ENCODE measurements at places on chromosomes 3 and 15.

GRCh38 chr3:12170207-12170606 is 11.5 kb upstream of the TIMP4 start:
- no peak for DNase-seq

- no peak for DNase-seq
Measured at GRCh38 chr3:33385423-33385822, 54.8 kb downstream of the UBP1 start.

DNA sequence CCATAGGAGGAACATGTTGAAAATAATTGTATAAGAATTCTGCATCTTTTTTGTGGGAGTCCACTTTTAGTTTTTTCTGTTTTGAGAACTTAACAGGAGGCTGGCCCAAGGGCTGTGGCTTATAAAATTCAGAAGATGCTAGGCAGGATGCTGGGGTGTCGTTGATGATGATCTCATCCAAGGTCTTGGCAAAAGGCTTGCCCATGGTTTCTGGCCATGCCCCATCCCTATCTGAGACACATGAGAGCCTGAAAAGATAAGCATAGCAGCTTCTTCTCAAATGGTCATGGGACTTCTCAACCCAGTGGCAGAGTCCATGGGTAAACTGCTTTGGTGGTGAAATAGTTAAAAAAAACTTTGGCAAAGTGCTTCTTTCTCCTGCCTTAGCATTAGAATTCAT is 35.2 kb downstream of the CMSS1 start:
- DNase-seq: no peak

- peak; percentile 25 for DNase-seq
Measured at GRCh38 chr3:108292450-108292849, 3.9 kb upstream of the HHLA2 start.

GRCh38 chr3:89107461-89108290 is at the start of gene EPHA3:
Gene EPHA3, plus strand, starts transcription at chr3:89107621. Its CDS starts 128 bp downstream, at chr3:89107749.
- DNase-seq: no peak

DNA sequence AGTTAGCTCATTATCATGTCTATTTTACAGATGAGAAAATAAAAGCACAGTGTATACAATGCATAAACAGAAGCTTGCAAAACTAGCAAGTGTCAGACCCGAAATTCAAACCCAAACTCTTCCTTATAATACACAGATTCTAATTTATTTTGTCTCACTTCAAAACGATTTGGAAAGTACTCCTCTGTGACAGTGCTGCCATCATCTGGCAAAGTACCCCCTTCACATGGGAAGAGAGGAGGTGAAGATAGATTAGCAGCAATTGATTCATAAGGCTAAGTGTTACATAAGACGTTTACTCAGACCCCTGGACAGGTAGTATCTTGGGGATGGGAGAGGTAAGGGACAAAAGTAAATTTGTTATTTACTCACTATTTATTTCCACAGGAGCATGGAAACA is 744.0 kb upstream of the SGO1 start:
- DNase-seq: no peak

DNA sequence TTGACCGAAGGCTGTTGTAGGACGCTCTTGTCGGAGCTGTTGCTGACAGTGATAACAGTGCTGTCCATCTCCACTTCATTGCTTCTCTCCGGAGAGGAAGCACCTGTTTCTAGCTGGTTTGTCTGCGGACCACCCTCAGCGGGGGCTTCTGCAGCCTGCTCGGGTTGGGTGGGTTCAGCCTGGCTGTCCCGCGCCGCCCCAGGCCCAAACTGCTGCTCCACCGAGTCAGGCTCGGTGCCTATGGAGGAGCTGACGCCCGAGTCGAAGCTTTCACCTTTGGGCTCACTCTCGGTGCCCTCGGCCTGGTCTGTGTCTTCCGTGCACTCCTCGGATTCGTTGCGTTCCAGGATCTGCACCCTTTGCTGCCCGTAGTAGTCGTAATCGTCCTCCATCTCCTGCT is 56.9 kb downstream of the TIGIT start:
- DNase-seq: no peak

DNA sequence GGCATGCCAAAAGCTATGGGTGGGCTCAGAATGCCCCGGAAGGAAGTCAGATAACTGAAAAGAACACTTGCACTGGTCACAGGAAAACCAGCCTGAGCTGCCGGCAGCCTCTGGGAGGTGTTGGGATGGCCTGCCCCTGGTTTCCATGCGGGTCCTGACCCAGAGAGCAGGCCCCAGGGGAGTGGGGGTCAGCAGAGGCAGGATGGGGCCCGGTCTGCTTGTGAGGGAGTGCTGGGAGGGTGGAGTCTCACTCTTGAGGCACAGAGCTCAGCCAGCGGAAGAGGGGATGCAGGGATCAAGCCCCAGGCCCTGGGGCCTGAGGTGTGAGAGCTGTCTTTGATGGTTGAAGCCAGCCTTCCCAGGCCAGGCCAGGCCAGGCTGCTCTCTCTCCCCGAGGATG is 2.4 kb upstream of the RPUSD3 start:
- no peak for DNase-seq

GRCh38 chr15:93067649-93068085 is 21.3 kb downstream of the RGMA start:
- DNase-seq: no peak

DNA sequence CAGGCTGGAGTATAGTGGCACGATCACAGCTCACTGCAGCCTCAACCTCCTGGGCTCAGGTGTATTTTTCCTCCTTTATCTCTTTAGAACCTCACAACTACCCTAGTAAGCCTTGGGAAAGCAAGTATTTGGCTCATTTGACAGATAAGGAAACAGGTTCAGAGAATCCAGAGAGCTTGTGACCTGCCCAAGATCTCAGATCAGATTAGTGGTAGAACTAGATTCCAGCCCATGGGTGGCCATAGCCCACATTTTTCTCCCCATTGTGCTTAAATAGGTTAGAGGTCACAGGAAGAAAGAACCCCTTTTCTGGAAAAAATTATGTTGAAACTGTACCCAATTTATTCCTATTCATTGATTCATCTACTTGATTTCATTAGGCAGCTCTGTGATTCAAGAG is 64.3 kb downstream of the TSC22D2 start:
- DNase-seq: no peak

DNA sequence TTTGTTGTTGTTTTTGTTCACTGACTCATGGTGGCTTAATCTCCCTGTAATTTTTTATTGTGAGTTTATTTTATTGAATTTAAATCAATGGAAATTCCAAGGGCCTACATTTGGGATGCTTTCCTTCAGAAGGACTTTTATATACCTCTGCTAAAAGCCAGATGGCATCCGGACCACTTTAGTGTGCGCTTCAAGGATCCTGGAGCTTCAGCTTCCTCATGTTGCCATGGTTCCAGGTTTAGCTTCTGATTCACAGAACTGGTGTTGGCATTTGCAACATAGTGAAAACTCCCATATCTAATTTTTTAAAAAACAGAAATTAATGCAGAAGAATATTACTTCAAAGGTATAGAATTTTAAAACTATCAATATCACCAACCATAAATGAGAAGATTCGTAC is 8.5 kb upstream of the HACD2 start:
- DNase-seq: no peak

GRCh38 chr3:148500881-148501280 is 196.8 kb upstream of the AGTR1 start:
- DNase-seq: no peak

DNA sequence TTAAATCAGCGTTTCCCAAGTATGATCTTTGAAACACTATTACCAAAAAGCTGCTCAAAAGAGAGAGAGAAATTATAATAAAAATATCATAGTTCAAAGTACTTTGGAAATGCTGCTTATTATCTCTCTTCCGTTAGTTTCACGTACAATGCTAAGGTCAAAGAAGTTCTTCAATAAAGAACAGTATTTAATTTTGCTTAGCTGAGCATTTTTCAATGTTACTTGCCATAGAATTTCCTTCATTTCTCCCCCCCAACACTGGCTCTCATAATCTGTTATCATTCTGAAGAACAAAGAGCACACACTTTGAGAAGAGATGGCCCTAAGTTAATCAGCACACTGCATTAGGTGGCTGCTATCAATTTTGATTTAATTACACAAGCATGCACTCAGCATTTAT is 840.8 kb upstream of the CFAP20DC start:
- no peak for DNase-seq

- DNase-seq: no peak
Measured at GRCh38 chr3:186826410-186826975, 16.0 kb upstream of the ADIPOQ start.
